ENCODE measurements at places on chromosomes 12 and 14.

- DNase-seq, result no peak
These were observed 10.7 kb upstream of the NEUROD4 start for GRCh38 chr12:55008944-55009585.

DNA sequence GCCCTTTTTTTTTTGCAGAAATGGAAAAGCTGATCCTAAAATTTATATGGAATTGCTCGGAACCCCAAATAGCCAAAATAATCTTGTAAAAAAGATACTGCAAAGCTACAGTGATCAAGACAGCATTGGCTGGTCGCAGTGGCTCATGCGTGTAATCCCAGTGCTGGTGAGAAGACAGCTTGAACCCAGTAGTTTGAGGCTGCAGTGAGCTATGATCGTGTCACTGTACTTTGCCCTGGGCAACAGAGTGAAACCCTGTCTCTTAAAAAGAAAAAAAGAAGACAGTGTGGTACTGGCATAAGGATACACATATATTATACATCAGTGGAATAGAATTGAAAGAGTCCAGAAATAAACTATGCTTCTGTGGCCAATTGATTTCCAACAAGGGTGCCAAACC lies 5.4 kb downstream of the ITGB7 start:
- no peak for DNase-seq

- DNase-seq, result no peak
These were observed 1.0 kb downstream of the NACA start for GRCh38 chr12:56723889-56724700.

- no peak for DNase-seq
These were observed 158.1 kb downstream of the RPS29 start for GRCh38 chr14:49428076-49428475.

DNA sequence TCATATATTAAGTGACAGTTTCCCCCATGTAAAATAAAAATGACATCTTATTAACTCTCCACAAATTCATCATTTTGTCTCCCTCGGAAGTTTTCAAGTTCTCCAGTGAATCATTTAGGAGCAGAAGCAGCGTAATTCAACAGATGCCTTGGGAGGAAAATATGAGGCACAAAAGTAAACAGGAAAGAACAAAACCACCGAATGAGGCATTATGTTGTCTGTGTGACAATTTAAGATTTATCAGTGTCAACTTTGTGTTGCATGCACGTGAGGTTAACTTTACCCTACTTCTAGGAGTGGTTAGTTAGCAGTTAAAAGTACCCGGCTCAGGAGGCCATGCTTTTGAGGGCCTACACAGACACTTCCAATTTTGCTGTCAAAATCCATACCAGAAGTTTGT lies 258.6 kb downstream of the IPO8 start:
- DNase-seq, result no peak

- no peak for DNase-seq
These were observed 286.7 kb upstream of the CRY1 start for GRCh38 chr12:107379852-107380567.

GRCh38 chr12:47980779-47981495 lies 17.5 kb downstream of the TMEM106C start:
- DNase-seq, result no peak

- no peak for DNase-seq
These were observed 488.4 kb downstream of the BCAT1 start for GRCh38 chr12:24460506-24460905.

GRCh38 chr12:117069926-117070900 lies 29.0 kb downstream of the TESC start:
- DNase-seq, result no peak

GRCh38 chr12:47736216-47736615 lies 10.9 kb upstream of the ENDOU start:
- DNase-seq, result no peak

DNA sequence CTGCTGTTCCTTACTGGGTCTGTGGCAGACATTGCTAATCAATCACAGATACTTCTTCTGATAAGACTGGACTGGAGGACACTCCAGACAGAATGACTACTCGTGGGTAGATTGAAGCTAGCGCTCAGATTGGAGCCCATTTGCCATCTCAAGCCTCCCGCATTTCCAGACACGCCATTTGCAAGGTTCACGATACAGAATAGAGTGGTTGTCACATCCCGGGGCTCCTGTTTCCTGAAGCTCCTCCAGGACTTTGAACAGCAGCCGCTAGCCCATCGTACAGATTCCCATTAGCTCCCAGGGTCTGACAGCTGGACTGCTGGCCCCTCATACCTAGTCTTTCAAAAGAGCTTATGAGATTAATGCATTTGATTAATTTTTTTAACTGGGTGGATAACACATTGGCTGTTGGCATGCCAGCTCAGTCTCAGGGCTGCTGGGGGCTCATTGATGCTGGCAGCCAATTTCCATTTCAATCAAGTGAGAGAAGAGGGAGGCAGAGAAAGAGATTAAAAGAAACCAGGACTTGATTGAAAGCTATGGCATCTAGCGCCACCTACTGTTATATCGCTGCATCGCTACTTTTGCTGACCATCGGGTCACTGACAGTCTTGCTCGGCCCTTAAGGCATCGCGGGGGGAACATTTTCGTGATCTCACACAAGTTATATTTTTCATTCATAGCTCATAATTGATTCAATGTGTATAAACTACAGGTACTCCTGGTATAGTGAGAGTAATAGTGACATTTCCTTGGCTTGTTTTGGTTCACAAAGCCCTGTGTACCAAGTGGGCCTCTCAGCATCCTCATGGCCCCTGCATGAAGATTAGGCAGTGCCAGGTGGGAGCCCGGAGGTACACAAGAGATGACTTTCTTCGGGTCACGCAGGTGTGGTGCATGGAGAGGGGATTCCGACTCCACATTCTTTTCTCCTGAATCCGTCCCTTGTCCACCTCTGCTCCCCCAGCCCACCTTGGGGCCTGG lies 78.6 kb downstream of the CCDC60 start:
- DNase-seq, result no peak

DNA sequence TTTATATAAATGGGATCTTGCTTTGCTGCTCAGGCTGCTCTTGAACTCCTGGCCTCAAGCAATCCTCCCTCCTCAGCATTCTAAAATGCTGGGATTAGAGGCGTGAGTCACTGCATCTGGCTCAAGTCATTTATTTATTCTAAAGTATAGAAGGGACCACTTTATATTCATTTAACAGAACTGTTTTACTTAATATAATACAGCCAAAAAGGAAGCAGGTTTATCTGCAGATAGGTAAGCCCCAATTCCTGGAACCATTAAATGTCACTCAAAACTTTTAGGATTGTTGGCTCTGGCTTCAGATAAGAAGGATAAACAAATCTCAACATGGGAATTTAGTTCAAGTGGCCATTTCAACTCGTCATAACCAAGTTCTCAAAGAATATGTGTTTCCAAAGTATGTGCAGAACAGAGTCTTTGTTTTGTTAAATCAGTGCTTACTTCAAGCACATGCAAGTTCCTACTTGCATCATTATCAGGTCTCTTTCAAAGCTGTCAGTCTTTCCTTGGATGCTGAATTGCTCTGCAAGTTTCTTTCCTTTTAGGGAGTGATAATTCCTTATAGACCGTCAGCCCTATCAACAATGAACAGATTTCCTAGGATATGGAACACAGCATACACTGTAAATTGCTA lies 60.4 kb downstream of the KITLG start:
- DNase-seq, result no peak

- DNase-seq, result no peak
These were observed 233.4 kb downstream of the SPTSSA start for GRCh38 chr14:34228650-34228976.

DNA sequence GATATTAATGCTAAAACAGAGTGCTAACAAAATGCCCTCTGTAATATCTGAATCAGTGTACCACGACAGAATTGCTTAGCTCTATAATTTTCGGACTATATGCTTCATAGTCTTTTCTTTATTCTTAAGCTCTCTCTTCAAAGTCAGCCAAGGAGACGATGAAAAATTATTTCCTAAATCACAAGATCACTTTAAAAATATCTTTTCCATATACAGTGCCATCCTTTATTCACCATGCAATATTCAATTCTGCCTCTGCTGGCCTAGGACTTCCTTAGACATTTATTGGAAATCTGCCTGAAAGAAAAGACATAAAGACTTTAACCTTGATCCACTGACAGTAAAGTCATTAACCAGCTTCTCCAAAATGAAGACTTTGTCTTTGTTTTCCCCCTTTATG lies 238.9 kb upstream of the BTG1 start:
- DNase-seq, result no peak

DNA sequence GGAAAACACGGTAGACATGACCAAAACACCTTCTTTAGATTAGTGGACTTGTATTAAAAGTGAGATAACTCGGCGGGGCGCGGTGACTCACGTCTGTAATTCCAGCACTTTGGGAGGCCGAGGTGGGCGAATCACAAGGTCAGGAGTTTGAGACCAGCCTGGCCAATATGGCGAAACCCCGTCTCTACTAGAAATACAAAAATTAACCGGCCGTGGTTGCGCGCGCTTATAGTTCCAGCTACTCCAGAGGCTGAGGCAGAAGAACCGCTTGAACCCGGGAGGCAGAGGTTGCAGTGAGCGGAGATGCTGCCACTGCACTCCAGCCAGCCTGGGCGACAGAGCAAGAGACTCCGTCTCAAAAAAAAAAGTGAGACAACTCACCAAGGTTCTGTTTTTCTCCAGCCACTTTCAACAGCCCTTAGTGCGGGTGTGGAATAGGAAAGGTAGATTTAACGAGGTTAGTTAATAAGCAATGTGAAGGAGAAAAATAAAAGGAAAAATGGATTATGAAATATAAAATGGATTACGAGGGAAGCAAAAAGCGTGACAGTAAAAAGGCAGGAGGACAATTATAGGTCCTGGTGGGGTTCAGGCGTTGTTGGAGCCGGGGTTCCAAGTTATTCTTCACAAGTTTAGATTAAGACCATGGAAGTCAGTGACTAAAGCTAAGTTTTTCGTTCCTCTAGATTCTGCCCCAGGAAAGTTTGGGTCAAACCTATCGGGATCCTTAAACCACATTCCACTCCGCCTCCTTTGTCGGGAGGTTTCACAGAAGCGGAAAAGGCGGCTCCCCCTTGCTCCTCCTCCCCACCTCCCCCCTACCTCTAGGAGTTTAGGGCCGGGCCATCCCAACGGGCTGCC lies 534 bp downstream of the PPP2R3C start:
- no peak for DNase-seq
